ENCODE measurements at places on chromosomes 4 and X. TPM values are rescaled to one million over a fixed set of nuclear protein-coding genes. Genes with fewer than 3 reads are reported as not detected.

The CHRDL1 gene
- total RNA-seq: 0.08 TPM

The ADGRG2 gene
- total RNA-seq: 2.0 TPM

The HMX1 gene
- total RNA-seq: not detected

- DNase-seq: no peak
These were observed 1197.3 kb downstream of the TECRL start for GRCh38 chr4:63211776-63212479.

The DIPK2B gene
- not detected for total RNA-seq

DNA sequence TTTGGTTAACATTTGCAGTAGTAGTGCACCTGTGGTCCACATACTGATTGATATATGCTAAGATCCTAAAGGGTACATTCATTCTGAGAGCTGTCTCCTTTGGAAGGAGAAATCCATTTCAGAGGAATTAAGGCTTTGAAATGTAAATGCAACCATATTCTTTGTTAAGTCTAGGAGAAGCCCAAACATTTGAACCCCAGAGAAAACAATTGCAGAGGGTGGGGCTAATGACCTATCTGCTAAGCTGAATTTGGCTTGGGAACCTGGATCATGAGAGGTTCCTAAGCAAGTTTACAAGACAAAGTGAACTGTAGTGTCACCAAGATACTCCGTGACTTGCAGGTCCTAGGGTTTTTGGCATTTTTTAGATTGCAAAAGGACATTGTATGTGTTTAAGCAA, 41.2 kb downstream of the LAS1L start:
- no peak for DNase-seq

DNA sequence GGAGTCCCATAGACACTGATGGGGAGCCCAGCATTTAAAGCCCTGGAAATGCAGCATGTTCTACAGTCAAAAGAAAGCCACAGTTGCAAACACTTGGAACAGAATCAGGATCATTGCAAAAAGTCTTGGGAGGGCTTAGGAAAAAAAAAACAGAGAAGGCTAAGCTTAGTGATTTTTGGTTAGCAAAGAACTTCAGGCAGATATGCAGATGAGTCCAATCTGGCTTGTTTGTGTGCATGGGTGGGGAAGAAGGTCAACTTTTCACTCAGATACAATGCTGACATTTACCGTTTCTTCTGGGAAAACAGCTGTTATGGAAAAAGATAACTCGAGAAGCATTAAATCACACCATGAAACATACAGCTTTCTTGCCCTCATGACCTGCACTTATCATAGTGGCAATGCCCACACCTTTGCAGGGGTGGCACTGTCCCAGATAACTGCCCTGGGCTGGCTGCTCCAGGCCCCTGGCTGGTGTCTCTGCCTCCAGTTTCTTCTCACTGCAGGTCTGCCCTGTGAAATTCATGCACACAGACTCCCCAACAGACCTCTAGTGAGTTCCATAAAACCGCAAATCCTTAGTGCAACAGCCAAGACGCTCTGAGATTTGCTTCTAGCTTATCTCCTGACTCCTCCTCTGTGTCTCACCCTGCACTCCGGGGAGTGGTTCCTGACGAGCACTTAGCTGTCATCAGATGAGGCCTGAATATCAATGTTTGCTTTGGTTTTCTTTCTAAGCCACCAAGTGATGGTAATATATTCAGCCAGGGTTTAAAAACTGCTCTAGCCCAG, 99.2 kb downstream of the DRD5 start:
- DNase-seq: no peak

The TRIM75 gene
- total RNA-seq: not detected

Measured in Panc1 (cell line).